Fibroblast of skin of right biceps (primary cell): ENCODE measurements at places on chromosomes 3 and 15.

- DNase-seq: peak; percentile 80
Measured at GRCh38 chr15:55279746-55280351, 9.8 kb downstream of the RAB27A start.

DNA sequence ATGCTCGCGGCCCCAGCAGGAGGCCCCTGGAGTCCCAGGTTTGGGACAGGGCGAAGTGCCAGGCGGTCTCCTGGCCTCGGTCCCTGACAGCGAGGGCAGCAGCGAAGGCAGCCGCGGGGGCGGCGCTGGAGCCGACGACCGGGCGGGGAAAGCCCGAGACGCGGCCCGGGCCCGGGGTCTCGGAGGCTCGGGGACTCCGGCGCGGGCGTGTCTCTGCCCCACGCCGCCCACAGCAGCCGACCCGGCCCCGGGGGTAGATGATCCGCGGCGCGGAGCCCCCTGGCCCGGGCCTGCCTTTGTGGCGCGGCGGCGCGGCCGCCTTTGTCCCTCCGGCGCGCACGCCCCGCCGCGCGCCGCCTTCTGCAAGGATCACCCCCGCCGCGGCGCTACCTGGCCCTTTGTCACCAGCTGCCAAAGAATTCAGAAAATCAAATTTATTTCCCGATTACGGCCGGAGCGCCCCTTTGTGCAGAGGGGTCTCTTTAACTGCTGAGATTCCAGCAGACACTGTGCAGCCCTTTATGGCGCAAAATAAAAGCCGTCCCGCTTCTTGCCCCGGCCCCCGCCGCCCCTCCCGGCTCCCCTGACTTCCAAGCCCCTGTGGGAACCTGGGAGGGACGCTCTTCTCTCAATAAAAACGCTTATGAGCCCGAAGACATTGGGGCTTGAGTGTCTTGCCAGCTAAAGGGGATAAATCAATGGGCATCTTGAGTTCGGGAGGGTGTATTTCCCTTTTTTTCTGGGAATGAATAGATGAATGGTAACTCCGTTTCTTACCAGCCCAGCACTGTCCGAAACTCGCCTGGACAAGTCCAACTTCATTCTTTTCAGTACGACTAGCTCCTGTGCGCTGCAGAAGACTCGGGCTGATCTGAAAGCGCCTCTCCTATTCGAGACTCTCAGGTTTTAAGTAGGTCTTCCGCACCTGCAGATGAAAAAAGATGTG lies 68.4 kb downstream of the HES1 start:
- no peak for DNase-seq

DNA sequence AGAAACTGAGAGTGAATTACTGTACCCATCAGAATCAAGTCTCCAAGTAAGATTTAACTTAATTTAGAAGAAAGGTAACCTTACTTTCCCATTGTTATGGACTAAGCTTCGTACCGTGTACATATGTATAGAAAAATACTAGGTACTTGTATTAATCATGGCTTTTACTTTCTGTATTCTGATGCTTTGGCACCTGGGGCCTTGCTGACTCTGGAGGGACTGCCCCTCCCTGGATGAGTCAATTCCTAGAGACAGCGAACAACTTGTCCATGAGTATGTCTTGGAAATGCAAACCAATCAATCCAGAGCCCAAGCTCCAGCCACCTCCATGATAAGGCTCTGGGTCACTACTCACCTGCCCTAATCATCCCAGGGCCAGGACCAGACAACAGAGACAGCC lies 50.0 kb upstream of the DGKG start:
- DNase-seq: no peak

GRCh38 chr15:35311615-35312014 lies 226.5 kb upstream of the NANOGP8 start:
- DNase-seq: no peak

GRCh38 chr15:99744142-99744541 lies 10.9 kb upstream of the LYSMD4 start:
- DNase-seq: no peak

- DNase-seq: no peak
Measured at GRCh38 chr15:53837263-53837662, 77.8 kb upstream of the WDR72 start.

DNA sequence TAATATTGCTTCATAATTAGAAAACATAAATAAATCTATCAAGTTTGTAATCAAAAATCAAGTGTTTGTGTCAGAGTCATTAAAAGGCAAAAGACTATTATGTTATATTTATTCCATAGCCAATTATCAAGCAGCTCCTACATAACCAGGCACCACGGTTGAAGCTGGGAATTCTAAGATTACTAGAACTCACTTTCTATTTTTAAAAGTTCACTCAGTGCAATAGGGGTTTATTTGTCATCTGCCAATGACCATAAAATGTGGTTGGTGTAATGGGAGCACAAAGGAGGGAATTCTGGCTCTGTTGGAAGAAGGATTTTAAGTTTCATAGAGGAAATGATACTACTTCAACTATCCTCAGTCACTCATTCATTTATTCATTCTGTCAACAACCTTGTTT lies 57.7 kb downstream of the TRIM69 start:
- DNase-seq: no peak

DNA sequence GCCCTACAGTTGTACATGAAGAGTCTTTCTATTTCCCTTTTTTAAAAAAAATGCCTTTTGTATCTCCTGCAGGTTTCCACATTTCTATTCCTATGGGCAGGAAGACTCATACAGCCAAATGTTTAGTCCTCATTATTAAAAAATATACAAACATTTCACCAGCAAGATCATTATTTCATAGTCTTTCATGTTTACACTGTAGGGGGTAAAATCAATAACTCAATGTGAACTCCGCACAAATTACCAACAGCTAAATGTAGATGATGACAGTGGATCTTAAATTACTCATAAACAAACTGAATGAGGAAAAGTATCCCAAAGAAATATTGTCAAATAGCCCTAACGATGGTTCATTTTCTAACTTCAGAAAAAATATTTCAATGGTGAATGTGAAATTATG lies 99.5 kb downstream of the MAGI1 start:
- DNase-seq: no peak

DNA sequence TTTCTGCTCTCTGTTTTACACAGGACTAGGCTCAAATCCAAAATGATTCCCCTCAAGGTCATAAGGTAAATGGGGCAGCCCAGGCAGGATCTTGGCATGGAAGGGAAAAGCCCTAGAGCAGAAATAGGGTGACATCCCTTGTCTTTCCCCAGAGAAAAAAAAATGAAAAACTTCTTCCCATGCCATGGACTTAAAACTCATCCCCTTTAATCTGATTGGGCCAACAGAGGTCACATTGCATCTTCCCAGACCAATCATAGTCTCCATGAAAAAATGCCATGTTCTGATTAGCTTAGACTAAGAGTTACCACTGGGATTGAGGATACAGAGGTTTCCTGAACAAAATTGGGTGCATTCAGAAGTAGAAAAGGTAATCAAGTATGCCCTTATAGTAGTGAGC lies 241.3 kb upstream of the LRTM1 start:
- DNase-seq: no peak

DNA sequence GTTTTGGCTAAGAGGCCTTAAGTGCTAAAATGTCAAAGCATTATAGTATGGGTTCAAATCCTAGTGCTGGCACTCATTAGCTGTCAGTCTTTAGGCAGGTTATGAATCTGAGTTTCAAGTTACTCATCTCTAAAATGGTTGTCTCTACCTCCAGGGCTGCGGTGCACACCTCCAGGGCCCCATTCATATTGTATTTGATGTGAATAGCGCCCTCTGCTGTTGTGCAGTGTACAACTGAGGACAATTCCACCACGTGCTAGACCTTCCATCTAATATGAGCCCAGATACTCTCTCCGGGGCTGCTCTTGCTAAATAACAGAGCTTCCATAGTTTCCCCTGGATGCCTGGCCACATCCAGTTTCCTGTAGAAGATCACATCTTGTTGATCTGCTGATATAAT lies 54.3 kb downstream of the OXNAD1 start:
- no peak for DNase-seq

DNA sequence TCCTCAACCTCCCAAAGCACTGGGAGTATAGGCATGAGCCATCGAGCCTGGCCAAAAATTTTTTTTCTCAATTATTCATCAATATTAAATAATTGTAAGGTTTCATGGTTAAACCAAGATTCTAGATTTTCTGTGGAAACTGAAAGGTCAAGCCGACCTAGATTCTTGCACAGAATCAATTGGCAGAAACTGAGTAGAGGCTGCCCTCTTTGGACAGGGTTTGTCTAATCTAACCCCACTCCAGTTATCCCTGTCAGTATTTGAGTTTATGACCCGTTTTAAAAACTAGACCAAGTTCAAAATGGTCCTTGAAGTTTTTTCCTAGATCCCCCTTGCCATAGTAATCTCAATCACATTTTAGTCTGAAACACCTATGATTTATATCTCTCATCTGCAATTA lies 8.6 kb upstream of the ADAM10 start:
- DNase-seq: no peak

DNA sequence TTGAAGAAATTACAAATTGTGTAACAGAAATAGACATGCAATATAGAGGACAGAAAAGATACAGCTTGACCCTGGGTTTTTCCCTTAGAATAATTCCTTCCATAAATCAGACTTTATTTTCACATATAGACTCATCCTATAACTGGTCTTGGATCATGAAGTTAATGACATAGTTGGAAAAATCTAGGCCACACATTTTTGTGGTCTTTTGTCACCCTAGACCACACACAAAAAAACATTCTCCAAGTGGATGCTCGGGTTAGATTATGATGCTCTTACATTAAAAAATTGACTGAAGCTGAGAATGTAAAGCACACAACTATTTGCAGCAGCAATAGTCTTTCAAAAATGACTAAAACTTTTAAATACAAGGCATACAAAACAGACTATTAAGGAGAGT lies 7.5 kb upstream of the PLA2G4D start:
- peak; percentile 87 for DNase-seq

DNA sequence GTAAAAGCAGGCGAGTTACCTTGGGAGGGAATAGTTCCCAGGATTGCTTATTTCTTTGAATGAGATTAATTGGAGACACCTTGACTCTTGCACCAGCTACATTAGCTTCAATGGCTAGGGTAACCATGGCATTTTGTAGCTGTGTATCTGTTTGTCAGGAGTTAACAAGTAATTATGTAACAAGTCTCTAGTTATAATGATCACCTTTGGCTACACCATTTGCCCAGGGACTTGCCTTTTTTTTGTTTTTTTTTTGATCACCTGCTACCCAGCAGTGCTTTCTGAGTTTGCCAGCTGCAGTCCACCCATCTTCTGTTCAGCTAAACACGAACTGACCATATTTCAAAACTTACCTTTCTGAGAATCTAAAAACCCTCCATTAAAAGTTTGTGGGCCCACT lies 2.2 kb downstream of the MED12L start:
- DNase-seq: no peak

DNA sequence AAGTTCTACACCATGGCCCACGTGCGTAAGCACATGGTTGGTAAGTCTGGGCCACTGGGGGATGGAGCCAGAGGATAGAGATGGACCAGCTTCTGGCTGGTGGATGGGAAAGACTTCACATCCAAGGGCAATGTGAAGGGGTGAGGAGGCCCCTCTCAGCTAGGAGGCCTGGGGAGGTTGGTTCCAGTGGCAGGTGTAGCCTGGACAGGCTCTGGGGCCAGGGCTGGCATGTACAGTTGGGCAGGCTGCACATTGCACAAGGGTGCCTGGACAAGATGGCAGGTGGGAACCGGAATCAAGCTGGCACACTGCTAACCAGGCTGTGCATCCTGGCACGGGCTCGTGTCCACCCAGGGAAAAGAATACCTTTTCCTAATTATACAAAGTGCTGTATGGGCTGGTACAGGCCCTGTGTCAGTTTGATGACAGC lies 8.1 kb downstream of the ZBTB47 start:
- DNase-seq: no peak

- DNase-seq: no peak
Measured at GRCh38 chr3:10563396-10563795, 58.0 kb upstream of the ATP2B2 start.

- DNase-seq: peak; percentile 67
Measured at GRCh38 chr15:101320501-101321052, 25.5 kb upstream of the SNRPA1 start.

- DNase-seq: no peak
Measured at GRCh38 chr3:125670945-125671344, 75.6 kb upstream of the OSBPL11 start.

DNA sequence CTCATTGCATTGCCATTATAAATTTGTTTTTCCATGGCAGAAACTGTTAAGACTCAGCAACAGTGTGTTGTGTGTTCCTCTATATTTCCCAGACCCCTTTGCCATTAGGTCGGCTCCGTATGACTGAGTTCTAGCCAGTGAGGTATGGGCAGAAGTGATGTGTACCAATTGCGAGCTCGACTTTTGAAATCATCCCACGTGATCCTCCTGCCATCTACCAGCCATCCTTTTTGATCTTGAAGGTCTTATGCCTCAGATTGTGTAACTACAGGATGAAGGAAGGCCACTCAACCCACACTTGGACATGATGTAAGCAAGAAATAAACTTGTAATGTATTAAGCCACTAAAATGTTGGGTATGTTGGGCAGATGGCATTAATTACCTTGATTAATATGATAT lies 562.3 kb downstream of the PDCD6IP start:
- peak; percentile 5 for DNase-seq

- no peak for DNase-seq
Measured at GRCh38 chr3:115403786-115404185, 219.5 kb upstream of the GAP43 start.

DNA sequence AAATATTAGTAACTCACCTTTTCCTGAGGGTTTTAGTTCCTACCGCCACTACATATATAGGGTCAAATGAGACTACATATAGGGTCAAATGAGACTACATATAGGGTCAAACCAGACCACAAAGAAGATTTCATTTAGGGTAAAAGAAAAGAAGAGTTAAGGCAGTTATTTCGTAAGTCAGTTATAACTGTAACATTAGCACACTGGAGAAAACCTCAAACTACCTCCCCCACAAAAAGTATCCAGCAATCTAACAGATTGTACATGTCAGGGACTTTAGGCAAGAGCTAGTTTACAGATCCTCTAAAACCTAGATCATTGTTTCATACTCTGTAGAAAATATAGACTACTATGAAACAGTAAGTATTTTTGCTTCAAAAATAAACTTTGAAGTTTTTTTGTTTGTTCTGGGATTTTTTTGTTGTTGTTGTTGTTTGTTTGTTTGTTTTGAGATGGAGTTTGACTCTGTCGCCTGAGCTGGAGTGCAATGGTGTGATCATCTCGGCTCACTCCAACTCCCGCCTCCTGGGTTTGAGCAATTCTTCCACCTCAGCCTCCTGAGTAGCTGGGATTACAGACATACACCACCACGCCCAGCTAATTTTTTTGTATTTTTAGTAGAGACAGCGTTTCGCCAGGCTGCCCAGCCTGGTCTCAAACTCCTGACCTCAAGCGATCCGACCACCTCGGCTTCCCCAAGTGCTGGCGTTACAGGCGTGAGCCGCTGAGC lies 92.4 kb upstream of the CGNL1 start:
- no peak for DNase-seq

- peak; percentile 7 for DNase-seq
Measured at GRCh38 chr3:169668072-169668956, 4.8 kb upstream of the MECOM start.

DNA sequence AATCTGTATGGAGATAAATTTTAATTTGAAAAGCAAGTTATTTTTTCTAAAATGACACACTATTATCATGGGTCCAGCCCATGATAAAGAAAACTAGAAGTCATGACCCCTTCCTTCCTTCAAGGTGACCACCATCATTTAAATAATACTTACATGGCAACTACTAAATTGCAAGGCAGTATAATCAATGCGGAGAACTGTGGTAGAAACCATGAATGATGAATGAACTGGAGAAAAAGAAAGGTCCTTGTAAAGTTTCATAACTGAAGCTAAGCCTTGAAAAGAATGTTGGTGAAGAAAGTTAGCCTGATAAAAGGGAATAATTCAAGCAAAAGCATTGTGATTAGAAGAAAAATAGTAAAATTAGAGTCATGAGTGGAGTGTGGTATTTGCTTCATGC lies 222.9 kb upstream of the TBC1D5 start:
- DNase-seq: no peak
